ENCODE measurements at places on chromosomes 11 and 22.

GRCh38 chr11:35174666-35175065 is 35.7 kb downstream of the CD44 start:
- peaks cover 4% of the 10 kb centered on the region for H3K4me1 ChIP-seq
- H3K27me3 ChIP-seq, result no peaks in the 10 kb centered on the region
- H3K27ac ChIP-seq, result no peak overlapping the region
- no peaks in the 10 kb centered on the region for H3K36me3 ChIP-seq
- no peak overlapping the region for H3K4me3 ChIP-seq
- DNase-seq, result no peak

DNA sequence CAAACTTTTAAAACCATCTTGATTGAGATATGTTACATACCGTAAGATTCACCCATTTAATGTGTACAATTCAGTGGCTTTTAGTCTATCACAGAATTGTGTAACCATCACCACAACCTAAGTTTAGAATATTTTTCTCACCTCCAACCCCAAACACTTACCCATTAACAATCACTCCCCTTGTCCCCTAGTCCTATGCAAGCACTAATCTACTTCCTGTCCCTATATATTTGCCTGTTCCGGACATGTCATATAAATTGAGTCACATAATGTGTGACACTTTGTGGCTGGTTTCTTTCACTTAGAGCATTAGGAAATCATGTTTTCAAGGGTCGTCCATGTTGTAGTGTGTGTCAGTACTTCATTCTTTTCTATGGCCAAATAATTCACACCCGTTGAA is 38.8 kb downstream of the RASSF10 start:
- H3K27ac ChIP-seq, result no peak overlapping the region
- no peak overlapping the region for H3K4me3 ChIP-seq
- no peaks in the 10 kb centered on the region for H3K4me1 ChIP-seq
- H3K36me3 ChIP-seq, result no peaks in the 10 kb centered on the region

DNA sequence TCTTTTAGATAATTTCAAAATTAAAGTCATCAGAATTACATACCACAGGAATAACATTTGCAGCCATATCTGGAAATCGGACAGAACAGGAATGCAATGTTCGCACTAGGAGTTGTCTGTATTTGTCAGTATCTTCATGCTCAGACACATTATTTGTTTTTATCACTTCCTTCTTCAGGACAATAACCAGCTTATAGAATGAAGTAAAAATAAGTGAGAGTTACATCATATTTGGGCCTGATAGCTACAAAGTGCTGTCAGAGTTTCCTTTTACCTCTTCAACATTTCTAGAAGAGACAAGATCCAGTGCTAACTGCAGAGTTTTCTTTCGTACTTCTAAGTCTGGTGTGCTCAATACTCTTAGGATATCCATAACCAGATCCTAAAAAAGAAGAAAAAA is 18.9 kb downstream of the COPB1 start:
- no peak overlapping the region for H3K27ac ChIP-seq
- no peak for DNase-seq
- H3K27me3 ChIP-seq, result no peaks in the 10 kb centered on the region
- no peak overlapping the region for H3K4me3 ChIP-seq
- peaks cover 19% of the 10 kb centered on the region for H3K36me3 ChIP-seq
- no peaks in the 10 kb centered on the region for H3K4me1 ChIP-seq

DNA sequence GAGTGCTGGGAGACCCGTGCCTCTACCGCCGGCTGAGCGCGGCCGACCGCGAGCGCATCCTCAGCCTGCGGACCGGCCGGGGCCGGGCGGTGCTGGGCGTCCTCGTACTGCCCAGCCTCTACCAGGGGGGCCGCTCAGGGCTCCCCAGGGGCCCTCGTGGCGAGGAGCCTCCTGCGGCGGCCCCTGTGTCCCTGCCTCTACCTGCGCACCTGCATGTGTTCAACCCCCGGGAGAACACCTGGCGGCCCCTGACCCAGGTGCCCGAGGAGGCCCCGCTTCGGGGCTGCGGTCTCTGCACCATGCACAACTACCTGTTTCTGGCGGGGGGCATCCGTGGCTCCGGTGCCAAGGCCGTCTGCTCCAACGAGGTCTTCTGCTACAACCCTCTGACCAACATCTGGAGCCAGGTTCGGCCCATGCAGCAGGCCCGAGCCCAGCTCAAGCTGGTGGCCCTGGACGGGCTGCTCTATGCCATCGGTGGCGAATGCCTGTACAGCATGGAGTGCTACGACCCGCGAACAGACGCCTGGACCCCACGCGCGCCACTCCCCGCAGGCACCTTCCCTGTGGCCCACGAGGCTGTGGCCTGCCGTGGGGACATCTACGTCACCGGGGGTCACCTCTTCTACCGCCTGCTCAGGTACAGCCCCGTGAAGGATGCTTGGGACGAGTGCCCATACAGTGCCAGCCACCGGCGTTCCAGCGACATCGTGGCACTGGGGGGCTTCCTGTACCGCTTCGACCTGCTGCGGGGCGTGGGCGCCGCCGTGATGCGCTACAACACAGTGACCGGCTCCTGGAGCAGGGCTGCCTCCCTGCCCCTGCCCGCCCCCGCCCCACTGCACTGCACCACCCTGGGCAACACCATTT is 3.5 kb downstream of the KLHDC7B start:
- H3K27ac ChIP-seq, result no peak overlapping the region
- H3K4me1 ChIP-seq, result no peaks in the 10 kb centered on the region

DNA sequence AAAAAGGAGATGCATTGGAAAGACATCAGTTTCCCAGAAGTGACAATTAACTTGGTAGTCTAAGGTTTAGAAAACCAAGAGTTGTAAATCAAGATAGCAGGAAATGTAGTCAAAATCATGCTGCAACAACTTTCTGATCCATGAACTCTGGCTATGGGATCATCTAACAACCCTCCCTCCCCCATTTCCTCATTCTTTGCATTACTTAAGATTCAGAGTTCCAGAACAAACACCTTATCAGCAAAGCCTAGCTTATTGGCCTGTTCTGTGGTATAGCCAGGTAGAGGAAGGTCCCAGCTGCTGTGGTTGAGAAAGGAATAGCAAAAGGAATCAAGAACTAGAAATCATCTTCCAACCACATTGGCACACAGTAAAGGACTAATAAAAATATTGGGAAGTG is 651.1 kb downstream of the METTL15 start:
- DNase-seq, result no peak
- H3K4me1 ChIP-seq, result no peaks in the 10 kb centered on the region
- no peak overlapping the region for H3K27ac ChIP-seq
- no peak overlapping the region for H3K4me3 ChIP-seq

DNA sequence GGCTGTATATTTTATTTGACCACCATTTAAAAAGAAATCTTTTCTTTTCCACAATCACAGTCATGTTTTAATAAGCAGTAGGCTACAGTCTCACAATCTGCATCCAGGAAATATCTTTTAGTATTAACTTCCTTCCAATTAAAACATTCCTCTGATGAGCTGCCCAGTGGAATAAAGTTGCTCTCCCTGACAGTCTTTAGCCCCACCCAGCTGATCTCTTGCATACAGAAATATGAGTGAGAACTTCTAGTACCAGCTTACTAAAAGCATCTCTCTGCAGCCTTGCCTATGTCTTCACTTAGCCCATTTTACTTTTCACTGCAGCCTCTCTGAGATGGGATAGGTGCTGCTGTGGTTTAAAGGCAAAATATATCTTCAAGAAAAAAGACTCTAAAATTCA is 143.4 kb upstream of the ANO3 start:
- no peak for DNase-seq
- H3K27me3 ChIP-seq, result no peaks in the 10 kb centered on the region
- no peaks in the 10 kb centered on the region for H3K36me3 ChIP-seq
- H3K27ac ChIP-seq, result no peak overlapping the region

DNA sequence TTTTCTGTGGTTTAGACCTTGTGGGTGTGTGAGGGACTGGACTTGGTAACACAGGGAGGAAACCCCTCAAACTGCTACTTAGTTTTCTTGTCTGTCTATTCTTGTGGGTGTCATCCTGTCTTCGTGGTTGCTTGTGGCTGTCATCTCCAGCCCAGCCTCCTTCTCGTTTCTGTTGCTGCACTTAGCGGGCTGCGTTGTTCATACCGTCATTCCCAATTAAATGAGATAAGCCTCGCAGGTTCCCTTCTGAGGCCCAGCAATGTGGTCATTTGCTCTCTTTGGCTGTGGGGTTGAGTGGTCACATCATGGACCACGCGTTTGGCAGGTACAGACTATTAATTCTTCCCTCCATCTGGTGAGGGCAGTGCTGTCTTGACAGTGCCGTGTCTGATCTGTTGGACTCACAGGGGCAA is 18.8 kb downstream of the PANX1 start:
- DNase-seq, result no peak
- H3K36me3 ChIP-seq, result no peaks in the 10 kb centered on the region
- H3K27me3 ChIP-seq, result no peaks in the 10 kb centered on the region
- H3K4me3 ChIP-seq, result no peak overlapping the region

- no peaks in the 10 kb centered on the region for H3K36me3 ChIP-seq
- peak; percentile 69 for DNase-seq
- peaks cover 12% of the 10 kb centered on the region for H3K27me3 ChIP-seq
- no peak overlapping the region for H3K27ac ChIP-seq
Measured at GRCh38 chr22:44625981-44626687, 75.9 kb upstream of the PRR5 start.

- H3K36me3 ChIP-seq, result no peaks in the 10 kb centered on the region
- no peak overlapping the region for H3K4me3 ChIP-seq
- H3K4me1 ChIP-seq, result peaks cover 22% of the 10 kb centered on the region
- H3K27me3 ChIP-seq, result no peaks in the 10 kb centered on the region
Measured at GRCh38 chr22:38038890-38039812, 18.1 kb upstream of the PICK1 start.

- H3K4me1 ChIP-seq, result peaks cover 47% of the 10 kb centered on the region
- no peak for DNase-seq
- H3K4me3 ChIP-seq, result peak overlapping the region; percentile 56
- H3K27me3 ChIP-seq, result no peaks in the 10 kb centered on the region
- H3K27ac ChIP-seq, result no peak overlapping the region
- H3K36me3 ChIP-seq, result peaks cover 23% of the 10 kb centered on the region
Measured at GRCh38 chr11:64875369-64876228, 2.8 kb downstream of the EHD1 start.

DNA sequence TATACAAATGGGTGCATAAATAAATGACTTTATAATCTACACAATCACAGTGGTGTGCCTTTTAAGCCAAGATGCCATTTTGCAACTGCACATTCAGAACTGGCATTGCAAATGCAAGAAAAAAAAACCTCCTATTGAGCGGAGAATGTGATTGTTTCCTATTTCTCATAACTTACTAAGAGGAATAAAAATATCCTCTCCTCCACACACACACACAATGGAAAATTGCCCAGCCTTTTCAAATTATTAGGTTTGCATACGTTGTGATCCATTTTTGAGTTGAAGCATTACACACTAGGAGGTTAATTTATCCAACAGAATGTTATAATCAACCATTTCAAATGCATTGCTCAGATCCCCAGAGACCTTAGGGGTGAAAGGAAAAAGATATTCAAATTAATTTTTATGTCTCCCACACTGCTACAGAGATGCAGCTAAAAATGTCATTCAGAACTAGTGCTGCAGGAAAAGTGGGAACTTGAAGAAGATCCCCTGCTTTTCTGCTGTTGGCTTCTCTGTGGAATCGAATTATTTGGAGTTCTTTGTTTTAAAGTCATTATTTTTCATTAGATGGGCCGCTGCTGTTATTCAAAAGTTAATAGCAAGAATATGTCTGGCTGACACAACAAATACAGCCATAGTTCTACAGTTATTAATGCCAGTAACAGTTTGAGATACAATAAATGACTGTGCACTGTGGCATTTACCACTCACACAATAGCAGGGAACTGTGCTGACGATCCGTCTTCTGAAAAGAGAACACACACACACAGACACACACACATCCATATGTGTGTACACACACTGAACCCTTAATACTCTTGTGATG is 299.9 kb upstream of the ANO5 start:
- no peaks in the 10 kb centered on the region for H3K27me3 ChIP-seq
- H3K4me1 ChIP-seq, result no peaks in the 10 kb centered on the region
- H3K36me3 ChIP-seq, result no peaks in the 10 kb centered on the region
- DNase-seq, result no peak
- no peak overlapping the region for H3K27ac ChIP-seq
- no peak overlapping the region for H3K4me3 ChIP-seq

DNA sequence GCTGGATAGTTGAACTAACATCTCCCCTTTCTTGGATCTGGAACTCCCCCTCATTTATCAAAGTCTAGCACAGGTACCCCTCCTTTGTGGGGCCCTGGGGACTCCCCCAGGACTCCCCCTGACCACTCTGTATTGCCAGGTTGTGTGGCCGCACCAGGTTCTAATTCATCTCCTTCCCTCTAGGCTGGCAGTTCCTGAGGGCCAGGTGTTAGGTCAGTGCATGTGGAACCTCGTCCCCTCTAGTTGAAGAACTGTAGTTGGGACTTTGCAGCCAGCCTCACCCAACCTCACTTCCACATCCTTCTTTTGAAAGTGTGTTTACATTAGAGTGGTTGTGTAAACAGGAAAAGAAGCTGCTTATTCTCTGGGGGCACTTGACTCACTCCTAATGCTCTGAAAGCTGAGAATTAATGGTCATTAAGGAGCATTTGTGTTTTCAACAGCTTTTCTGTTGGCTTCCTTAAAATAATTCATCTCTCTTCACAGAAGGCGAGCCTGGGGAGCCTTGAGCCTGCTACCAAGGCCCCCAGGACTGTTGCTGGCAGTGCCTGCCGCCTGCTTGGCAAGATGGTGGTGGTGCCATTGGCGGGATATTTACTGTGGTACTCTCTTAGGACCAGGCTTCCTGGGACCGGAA is 11.8 kb downstream of the UPB1 start:
- DNase-seq, result no peak
- no peak overlapping the region for H3K4me3 ChIP-seq
- H3K27me3 ChIP-seq, result no peaks in the 10 kb centered on the region
- no peak overlapping the region for H3K27ac ChIP-seq
- peaks cover 5% of the 10 kb centered on the region for H3K4me1 ChIP-seq

DNA sequence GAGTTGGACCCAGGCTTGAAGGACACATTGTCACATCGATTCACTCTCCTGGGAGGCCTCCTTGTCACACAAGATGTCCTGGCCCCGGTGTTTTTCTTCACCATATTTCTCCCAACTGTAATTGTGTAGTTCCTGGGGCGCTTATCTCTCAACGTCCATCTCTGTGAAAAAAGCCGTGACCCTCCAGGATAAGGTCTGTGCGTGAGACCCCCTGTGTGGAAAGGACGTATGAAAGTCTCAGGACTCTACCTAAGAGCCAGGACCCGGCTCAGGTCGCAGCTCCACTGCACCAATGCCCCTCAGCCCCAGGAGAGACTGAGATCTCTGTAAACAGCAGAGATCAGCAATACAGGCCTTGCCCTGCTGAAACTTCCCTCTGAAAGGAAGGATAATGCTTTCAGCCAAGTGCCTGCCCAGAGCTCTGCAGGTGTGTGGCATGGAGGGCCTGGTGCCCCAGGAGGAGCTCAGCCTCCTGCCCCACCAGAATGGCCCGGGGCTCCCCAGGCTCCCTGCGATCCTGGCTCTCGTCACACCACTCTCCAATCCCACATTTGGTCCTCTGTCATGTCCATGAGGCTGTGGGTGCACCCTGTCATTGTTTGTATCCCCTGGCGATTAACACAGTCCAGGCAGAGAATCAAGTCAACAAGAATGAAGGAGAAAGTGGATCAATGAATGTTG is 119.2 kb upstream of the TMEM45B start:
- DNase-seq, result no peak
- no peak overlapping the region for H3K4me3 ChIP-seq
- no peak overlapping the region for H3K27ac ChIP-seq
- peaks cover 4% of the 10 kb centered on the region for H3K4me1 ChIP-seq
- no peaks in the 10 kb centered on the region for H3K27me3 ChIP-seq

Data from neuronal stem cell (in vitro differentiated cells).